ENCODE measurements at places on chromosomes 13 and 19.

- DNase-seq, result peak; percentile 12
These were observed 326.7 kb downstream of the RBM26 start for GRCh38 chr13:79079351-79079839.

DNA sequence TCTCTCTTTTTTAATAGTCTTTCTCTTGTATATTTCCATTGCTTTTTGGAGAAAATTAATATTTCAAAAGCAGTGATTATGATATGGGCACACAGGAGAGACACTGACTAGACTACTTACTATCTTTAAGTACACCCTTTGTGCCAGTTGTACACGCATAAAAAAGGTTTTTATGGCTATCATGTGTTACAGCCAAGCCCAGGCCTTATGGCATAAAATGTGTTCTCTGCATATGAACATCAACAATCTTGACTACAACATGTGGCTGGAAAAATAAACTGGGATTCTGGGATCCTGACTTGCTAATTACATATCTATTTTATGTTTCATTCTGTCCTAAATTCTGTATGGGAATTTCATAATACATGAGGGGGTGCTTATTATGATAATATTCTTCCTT, 1401.8 kb downstream of the SLITRK5 start:
- no peak for DNase-seq

GRCh38 chr19:13796301-13797057, 1.2 kb downstream of the ZSWIM4 start:
- DNase-seq, result peak; percentile 94

DNA sequence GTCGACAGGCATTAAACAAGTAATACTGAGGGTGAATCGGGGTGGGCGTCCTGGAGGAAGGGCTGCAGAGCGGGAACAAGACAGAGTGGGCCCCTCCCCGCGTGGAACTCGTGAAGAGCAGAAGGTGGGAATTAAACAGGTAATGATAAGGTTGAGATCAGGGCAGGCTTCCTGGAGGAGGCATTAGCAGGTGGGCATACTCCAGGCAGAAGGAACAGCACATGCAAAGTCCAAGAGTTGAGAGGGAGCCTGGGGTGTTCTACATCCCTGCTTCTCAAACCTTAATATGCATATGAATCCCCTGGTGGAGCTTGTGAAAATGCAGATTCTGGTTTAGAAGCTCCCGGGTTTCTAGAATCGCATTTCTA, 23.3 kb downstream of the SLC8A2 start:
- no peak for DNase-seq

GRCh38 chr19:11555246-11555645, 3.8 kb downstream of the ELOF1 start:
- no peak for DNase-seq

DNA sequence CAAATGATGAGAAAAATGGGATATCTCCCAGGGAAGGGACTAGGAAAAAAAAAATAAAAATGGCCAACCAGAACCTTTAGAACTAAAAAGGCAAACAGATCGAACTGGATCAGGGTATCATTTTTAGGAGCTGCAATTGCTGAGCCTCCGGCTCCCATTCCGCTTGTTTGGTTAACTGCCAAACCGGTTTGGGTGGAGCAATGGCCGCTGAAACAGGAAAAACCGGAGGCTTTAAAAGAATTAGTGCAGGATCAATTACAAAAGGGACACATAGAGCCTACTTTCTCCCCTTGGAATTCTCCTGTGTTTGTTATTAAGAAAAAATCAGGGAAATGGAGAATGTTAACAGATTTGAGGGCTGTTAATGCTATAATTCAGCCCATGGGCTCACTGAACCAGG, 12.7 kb upstream of the ZNF443 start:
- peak; percentile 14 for DNase-seq

DNA sequence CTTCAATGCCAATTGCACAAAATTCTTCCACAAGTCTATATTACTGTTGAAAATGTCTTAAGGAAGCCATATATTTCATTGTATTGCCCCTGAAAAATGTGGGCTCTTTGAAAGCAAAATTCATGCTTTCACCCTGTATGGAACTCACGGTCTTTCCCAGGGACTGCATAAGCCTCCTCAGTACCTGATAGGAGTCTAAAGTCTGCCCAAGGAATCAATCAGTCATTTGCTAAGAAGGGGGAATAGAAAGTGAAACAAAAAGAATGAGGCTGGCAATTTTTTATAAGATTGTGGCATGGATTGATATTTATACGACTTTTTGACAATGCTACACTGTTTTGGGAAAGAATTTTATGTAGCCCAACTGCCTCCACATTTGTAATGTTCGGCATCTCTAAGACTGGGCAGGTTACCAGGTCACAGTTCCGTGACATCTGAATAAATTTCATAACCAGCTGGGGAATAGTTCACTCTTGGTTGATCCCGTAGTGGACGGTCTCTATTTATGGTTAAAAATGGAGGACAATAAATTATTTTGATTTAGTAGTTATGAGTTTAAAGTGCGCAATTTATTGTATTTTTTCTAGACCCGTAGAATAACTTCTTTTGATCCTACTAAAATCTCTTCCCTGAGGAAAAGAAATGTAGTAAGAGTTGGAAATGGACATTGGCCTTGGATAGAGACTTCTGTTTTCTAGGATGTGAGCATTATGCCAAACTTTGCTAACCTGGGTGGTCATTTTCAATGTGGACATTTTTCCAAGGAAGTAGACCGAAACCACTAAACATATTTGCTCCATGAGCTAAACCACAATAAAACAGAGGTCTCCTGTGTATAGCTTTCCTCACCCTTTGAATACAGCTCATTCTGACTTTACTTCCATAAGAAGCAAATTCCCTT, 1585.4 kb downstream of the EFNB2 start:
- DNase-seq, result no peak

- no peak for DNase-seq
These were observed 56.6 kb downstream of the COL4A1 start for GRCh38 chr13:110250258-110250891.

DNA sequence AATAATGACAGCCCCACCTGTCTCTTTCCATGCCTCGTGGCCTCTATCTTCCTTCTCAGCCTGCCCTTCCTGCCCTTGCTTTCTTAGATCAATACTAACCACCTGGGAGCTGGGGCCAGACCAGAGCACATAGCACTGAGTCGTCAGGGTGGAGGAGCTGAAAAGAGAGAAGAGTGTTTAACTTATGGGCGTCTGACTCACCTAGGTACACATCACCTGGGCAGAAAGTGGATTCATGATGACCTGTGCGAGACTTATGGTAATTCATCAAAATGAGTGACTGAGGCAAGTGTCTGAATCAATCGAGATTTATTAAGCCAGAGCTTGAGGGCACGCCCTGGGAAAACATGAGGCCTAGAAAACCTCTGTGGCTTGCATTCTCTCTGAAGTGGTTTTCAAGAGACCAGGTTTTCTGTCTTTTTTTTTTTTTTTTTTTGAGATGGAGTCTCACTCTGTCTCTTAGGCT, 19.2 kb downstream of the CEACAM6 start:
- DNase-seq, result peak; percentile 95

GRCh38 chr19:49818649-49819370, 721 bp downstream of the MED25 start:
- no peak for DNase-seq

DNA sequence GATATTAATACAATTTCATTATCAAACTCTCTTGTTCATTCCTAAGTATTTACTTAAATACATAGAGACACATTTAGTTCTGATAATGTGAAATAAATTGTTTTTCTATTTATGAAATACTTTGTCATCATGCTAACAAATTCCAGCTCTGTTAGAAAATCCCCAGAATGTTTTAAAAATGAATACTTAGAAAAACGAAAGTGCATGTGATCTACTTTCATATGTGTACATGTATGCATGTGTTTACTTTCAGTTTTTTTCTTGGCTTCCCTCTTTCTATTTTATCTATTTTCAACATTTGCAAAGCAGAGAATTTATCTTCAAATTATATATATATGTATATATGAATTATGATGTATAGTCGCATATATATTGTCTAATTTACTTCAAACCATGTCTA, 1110.0 kb upstream of the PCDH20 start:
- no peak for DNase-seq

- no peak for DNase-seq
These were observed 60.0 kb downstream of the ZNF627 start for GRCh38 chr19:11657307-11657706.

DNA sequence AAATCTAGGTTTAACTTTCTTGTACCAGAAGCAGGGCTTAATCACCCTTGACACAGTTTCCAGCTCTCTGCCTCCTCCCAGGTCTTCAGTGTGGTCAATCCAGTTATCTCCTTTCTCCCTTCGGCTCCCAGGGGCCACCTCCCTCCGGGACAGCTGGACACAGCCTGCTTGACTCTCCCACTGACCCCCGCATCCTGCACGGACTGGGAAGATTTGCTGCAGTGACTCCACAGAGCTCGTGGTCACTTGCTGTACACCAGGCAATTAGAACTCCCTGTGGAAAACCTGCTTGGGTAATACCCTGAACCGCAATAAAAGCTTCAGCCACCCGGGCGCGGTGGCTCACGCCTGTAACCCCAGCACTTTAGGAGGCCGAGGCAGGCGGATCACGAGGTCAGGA, 116.5 kb downstream of the NUFIP1 start:
- DNase-seq, result no peak

- no peak for DNase-seq
These were observed 9.8 kb downstream of the DCAF15 start for GRCh38 chr19:13961826-13962698.

GRCh38 chr13:37747071-37747612, 122.4 kb downstream of the TRPC4 start:
- DNase-seq, result peak; percentile 30

DNA sequence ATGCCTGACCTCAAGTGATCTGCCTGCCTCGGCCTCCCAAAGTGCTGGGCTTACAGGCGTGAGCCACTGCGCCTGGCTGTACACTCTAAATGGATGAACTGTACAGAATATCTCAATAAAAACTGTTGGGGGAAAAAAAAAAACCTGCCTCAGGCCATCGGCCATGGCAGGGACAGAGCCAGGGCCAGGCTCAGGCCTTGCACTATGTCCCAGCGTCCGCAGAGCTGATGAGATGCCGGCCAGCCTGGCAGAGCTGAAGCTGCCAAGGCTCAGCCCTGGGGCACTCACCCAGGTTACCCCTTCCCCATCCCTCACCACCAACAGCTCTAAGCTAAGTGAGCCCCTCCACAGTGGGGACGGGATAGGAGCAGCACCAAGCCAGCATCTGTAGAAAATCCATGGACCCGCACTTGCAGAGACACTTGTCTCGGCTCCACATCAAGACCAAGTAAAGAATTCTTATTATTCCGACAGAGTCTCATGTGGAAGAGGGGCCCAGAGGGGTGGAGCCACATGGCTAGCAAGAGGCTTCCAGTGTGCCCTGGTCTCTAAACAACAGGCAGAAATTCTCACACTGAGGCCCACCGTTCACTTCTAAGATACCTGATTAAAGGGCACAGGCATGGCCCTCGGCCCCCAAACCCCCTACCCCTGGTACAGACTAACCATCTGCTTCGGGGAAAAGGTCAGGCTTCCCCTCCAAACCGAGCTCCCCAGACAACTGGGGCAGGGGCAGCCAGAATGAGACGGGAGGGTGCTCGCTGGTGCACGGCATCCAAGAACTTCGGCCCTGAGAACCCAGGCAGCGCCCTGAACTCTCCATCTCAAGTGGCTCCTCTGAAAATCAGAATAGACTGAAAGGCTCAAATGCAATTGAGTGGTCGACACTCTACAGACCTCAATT, 5.8 kb downstream of the PPP6R1 start:
- no peak for DNase-seq

- peak; percentile 45 for DNase-seq
These were observed 13.3 kb downstream of the PALM3 start for GRCh38 chr19:14048443-14049153.

DNA sequence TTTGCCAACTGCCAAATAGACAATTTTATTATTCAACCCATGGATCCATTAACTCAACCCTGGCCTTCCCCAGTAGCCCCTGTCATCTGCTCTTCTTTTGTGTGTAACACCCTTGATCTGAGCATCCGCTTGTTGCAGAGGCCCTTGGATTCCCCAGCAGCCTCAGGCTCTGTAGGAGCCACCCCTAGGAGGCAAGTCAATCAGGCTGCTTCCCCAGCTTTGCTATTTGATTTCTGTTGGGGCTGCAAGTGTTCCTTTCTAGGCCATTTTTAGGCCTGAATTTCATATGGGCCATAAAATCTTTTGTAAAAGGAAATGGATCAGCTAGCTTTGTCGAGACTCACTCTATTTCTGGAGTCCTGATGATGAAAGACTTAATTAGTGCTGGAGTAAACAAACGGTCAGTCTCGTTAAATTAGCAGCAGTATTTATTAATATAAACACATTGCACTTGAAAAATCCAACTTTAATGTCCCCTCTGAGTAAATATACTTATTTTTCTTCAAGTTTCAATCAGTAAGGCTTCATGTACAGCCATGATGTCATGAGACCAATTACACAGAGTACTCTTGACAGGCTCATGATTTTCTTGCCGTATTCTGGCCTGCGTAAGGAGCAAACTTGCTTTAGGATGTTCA, 105.3 kb downstream of the RGCC start:
- no peak for DNase-seq

DNA sequence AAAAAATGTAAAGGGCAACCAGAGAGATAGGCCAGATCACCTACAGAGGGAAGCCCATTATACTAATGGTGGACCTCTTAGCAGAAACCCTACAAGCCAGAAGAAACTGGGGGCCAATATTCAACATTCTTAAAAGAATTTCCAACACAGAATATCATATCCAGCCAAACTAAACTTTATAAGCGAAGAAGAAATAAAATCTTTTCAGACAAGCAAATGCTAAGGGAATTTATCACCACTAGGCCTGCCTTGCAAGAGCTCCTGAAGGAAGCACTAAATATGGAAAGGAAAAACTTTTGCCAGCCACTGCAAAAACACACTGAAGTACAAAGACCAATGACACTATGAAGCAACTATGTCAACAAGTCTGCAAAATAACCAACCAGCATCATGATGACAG, 28.4 kb downstream of the VSTM2B start:
- no peak for DNase-seq

- DNase-seq, result no peak
These were observed 995.9 kb downstream of the UQCRFS1 start for GRCh38 chr19:28217022-28217421.

DNA sequence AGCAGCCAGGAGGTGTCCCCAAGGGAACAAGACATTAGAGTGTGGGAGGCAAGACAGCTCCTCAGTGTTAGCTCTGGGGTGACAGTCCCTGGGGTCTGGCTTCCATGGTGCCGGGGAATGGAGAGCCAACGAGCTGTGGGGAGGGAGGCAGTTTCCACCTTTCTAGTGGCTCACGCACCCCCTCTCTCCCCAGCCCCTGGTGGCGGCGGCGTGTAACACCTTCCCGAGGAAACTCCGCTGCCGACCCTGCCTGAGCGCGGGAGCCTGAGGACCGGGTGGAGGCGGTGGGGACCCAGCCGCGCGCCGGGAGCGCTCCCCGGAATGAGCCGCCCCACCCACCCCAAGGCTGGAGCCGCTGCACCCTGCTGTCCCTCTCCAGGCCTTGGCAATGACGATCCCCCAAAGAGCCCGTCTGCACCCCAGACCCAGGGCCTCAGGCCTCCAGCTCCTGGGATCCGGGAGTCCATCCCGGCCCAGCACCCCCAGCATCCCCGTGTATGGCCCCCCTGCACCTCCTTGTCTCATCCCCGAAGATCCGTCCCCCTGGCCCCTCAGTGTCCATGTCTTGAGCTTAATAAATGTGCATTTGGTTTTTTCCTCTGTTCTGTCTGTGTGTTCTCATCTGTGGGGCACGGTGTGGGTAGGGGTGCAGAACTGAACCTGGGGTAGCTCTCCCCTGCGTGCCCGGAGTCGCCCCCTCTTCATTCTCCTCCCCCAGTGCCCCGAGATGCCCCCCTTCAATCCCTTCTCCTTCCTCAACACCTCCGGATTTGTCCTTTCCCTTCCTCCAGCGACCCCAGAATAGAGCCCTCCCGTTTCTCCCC, 622 bp upstream of the FXYD5 start:
- peak; percentile 49 for DNase-seq

Data from RWPE1 (cell line).